ENCODE measurements at places on chromosomes 7 and 10.

DNA sequence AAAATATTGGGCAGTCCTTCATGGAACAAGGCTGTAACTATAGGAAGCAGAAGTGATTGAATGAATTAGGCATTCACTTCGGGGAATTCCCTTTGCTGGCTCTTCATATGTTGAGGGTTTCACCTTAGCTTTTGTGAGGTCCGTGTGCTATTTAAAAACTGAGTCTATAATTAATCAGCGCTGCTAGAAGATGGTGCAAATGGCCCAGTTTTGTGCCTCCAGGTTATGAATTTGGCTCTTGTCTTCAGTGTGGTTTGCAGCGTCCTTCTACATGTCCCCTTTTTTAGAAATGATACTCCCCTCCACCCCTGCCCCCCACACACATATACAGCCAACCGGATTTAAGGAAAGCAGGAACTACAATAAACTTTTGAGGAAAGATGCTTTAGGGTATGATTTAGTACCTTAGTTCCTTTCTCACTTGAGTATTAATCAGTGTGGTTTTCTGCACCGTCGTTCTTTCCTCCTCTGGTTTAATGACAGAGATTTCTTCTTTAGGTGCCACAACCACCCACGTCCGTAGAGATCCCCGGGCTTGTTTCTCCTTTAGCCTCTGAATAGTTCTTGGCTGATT is 110.6 kb upstream of the SAMD8 start:
- peak; percentile 60 for DNase-seq

GRCh38 chr10:6211671-6212635 is 9.2 kb downstream of the PFKFB3 start:
- DNase-seq: no peak

DNA sequence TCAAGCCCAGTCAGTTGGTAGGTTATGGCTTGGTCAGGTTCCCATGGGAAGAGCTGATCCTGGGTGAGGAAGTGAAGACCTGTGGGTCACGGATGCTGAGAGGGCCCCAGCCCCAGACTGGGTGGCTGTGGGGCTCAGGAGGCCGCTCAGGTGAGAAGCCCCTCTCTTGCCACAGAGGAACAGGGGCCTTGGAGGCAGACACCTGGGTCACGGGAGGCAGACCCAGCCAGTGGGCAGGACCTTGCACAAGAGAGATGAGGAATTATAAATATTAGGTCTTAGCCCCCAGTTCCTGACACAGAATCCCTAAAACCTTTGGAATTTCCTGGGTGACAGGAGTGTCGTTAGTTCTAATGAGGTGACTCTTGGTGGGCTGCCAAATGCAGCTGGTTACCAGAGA is 10.6 kb upstream of the CRHR2 start:
- DNase-seq: no peak

- DNase-seq: peak; percentile 25
Measured at GRCh38 chr7:105210721-105211205, 178.0 kb downstream of the SRPK2 start.

DNA sequence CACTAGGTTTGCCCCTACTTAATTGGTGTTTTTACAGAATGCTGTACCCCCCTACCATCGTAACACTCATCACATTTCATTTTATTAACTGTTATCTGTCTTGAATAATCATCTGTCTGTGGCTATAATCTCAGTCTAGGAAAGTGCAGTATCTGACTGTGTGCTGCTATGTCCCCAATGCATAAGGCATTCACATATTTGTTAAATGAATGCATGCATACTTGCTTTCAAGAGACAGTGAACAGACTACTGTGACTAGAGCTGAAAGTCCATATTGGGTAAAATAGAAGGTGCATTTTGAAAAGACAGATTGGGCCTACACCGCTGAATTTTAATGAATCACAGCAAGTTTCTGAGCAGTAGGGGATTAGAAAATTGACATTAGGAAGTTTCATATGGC is 112.3 kb downstream of the ARHGAP12 start:
- DNase-seq: no peak

- no peak for DNase-seq
Measured at GRCh38 chr7:47611045-47611511, 29.2 kb upstream of the TNS3 start.

DNA sequence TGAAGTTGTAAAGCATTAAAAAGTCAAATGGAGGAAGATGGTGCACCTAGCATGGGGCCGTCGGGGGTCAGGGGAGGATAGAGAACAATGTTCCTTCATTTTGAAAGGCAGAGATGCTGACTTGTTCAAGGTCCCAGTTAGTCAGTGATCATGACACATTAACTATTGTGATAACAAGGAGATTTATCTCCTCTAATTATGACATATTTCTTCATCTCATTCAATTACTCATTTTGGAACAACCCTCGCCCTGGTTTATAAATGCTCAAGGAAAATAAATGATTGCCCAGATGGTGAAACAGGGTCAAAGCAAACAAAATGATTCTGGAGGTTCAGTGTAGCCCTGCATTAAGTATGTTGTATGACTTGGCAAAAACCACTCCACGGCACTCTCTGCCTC is 106.2 kb downstream of the ITIH5 start:
- DNase-seq: no peak

DNA sequence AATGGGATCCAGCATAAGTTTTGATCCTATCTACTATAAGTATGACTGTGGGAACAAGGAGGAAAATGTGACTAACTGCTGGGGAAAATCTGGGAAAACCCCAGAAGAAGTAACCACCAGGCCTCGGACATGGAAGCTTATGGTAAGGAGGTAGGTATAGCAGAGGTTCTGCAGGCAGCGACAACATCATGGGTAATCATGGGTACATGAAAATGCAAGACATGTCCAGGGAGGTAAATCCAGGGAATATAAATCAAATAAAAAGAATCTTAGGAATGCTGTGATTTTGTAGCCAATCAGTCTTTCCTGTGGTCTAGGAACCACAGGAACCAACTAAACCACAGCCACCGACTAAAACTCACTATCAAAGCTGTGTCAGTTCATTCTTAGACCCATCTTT is 168.3 kb upstream of the NPY start:
- DNase-seq: no peak

DNA sequence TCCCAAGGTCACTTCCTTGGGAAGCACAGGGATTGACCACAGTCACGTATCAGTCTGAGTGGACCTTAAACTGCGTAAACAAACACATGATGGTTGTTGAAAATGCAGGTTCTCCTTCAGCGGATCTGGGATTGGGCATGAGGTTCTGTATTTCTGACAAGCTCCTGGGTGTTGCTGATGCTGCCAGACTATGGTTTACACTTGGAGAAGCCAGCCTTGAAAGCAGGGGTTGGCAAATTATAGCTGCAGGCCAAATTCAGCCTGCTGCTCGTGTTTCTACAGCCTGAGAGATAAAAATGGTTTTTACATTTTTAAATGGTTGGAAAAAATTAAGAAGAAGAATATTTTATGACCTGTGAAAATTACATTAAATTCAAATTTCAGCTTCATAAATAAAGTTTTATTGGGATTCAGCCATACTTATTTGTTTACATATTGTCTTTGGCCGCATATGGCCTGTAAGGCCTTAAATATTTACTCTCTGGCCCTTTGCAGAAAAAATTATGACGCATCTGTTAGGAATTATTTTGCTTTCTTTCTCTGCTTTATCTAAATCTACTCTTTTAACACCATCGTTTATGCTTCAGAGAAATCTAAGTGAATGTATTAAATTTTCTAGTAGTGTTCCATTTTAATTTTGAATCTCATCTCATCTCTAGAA is 109.6 kb downstream of the SH2D4B start:
- no peak for DNase-seq

GRCh38 chr7:159028508-159029401 is 115.9 kb downstream of the VIPR2 start:
- DNase-seq: no peak

- no peak for DNase-seq
Measured at GRCh38 chr7:107933386-107934013, 42.5 kb downstream of the DLD start.

DNA sequence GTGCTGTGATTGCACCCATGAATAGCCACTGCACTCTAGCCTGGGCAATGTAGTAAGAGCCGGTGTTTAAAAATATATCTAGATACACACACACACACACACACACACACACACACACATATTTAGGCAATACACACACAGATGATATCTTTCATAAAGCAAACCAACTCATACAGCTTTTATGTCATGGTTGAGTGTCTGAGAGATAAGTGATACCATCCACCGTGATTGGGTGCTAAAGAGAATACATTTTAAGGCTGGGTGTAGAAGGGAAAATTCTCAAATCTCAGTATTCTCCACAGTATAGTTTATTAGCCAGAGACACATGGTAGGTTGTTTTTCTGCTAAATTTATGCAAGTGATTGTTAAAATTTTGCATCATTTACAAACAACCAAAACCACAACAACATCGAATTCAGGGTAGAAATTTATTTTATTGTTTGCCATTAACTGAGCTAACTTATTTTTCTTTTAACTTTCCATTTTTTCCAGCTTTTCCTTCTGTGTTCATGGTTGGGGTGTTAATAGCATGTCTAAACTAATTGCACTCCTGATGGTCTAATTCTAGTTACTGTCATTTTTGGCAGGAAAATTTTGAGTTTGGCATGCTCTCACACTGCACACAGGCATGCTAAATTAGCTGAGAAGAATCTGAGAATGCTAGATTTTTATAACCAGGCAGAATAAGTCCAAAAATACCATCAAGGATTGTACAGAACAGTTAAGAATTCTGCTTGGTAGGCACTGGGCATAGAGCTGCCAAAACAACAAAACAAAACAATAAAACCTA is 57.9 kb upstream of the SYPL1 start:
- DNase-seq: no peak

- DNase-seq: no peak
Measured at GRCh38 chr7:76051840-76052239, 3.9 kb downstream of the MDH2 start.

Measured in GM13976 (cell line).